ENCODE measurements at places on chromosomes 6 and 20.

- peak; percentile 81 for DNase-seq
Observed at GRCh38 chr6:16319813-16320532, 81.6 kb downstream of the GMPR start.

- DNase-seq: no peak
Observed at GRCh38 chr6:150026976-150027805, 1.9 kb upstream of the RAET1L start.

- no peak for DNase-seq
Observed at GRCh38 chr6:12845224-12846004, 128.8 kb downstream of the PHACTR1 start.

DNA sequence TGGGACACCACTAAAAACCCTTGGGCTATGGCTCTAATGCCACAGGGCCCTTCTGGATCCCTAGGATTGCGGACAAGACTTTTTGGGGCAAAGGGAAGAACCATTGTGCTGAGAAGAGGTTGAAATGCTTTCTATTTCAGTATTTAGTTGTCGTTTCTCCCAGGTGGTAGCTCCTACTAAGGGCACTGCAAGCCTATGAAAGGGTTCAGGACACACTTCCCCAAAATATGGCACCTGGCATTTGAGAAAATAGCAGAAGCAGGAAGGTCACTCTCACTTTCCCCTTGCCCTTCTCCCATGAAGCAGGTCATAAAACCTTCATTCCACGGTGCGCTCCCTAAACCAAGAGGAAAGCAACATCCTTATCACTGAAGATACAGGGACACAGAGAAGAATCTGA is 125.4 kb upstream of the GPR6 start:
- DNase-seq: no peak

DNA sequence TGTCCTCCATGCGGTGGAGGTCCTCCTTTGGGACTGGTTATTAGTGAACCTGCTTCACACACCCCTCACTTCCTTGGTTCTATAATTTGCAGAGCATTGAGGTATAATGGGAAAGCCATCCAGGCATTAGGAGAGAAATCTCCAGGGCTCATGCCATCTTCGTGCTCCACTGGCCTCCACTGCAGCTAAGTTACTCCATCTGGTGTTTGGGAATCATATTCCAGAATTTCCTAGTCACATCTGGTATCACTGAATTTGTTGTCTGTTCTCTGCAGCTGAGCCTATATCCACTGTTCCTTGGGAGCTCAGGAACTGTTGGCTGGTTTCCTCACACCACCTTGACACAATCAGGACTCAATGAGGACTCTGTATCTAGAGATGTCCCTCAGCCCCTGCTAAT is 173.0 kb upstream of the TSHZ2 start:
- no peak for DNase-seq

GRCh38 chr6:100300221-100300736 is 164.4 kb downstream of the SIM1 start:
- DNase-seq: no peak

DNA sequence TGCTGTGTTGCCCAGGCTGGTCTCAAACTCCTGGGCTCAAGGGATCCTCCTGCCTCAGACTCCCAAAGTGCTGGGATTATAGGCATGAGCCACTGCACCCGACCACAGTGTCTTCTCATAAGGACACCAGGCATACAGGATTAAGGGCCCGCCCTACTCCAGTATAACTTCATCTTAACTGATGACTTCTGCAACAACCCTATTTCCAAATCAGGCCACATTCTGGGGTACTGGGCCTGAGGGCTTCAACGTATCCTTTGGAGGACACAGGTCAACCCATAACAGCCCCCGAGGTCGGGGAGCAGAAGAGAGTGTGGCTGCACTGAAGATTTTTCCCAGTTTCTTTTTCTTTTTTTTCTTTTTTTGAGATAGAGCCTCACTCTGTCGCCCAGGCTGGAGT is 39.7 kb downstream of the SUN5 start:
- no peak for DNase-seq

- DNase-seq: no peak
Observed at GRCh38 chr6:34457382-34457741, 8.5 kb upstream of the PACSIN1 start.

- no peak for DNase-seq
Observed at GRCh38 chr6:26411751-26412150, 9.7 kb downstream of the BTN3A1 start.

DNA sequence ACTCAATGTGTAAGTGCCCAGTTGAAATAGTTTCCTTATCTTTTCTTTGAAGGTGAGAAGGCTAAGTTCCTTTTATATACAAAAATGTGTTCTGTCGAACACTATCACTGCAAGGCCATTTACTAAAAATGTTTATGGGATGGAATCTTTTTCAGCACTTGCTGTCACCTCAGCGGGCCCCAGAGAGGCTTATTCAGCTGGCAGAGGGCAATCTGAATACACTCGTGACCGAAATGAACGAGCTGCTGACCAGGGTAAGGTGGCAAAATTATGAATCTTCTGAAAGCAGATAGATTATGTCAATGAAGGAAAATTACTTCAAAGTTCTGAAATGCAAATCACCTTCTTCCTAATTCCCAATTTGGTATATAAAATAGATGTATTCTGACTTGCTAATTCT is 340.2 kb downstream of the ARHGAP18 start:
- peak; percentile 57 for DNase-seq

DNA sequence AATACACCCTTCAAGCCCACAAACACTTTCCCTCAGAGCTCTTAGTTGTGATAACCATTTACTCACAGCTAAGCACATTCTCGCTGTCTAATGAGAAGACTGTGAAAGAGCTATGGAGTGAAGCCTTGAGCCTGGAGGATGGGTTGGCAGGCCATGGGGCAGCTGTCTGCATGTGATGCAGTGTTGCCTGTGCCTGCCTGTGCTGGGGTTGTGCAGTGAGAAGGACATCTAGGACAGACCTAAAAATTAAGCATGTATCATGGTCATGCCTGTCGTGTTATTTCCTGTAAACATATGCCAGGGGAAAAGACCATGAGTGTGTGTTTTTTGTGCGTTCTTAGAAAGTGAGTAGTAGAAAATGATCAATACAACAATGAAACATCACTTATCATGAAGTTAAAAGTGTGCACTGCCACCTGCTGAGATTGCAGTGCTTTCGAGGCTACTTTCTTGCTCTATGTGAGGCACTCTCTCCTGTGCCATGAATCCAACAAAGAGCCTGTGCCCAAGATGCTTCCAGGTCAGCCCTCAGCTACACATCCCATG is 8.1 kb upstream of the ZC3H12D start:
- DNase-seq: no peak

DNA sequence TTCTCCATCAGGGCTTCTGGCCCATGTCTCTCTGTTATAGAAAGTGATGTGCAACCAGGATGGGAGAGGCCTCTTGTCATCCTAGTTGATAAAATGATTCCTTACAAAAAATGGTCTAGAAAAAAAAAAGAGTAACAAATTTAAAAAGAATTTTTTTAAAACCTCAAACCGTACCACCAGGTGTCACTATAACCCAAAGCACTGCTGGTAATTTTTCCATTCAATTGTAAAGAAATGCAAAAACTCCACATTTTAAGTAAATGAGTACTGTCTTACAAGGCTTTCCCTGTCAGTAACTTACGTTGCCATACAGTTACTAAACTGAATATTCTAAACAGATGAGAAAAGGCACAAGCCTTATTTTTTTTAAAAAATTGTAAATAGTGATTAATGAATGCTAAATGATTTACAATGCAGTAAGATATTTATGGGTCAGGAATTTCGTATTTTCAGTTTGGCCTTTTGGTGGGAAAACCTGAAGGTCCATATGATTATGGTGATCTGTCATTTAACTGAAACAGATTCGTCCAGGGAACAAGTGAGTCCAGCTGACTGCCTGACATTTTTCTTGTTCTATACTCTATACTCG is 95.4 kb downstream of the OGFRL1 start:
- no peak for DNase-seq

DNA sequence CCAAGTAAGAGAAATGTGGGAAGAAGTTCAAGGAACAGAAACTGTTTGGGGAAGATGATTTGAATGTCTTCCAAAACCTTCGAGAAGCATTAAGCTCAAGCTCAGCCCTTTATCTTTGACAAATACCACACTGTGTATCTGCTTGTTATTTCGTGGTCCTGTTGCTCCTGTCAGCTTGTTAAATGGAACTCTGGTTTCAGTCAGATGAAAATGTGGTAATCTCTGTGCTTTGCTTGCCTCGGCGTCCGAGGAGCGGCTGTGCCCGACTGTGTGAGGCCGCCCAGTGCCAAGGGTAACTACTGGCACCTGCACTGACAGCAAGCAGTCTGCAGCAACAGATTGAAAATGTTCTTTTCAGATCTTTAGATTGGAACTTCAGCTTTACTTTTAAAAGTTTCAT is 577.9 kb upstream of the FLRT3 start:
- no peak for DNase-seq

DNA sequence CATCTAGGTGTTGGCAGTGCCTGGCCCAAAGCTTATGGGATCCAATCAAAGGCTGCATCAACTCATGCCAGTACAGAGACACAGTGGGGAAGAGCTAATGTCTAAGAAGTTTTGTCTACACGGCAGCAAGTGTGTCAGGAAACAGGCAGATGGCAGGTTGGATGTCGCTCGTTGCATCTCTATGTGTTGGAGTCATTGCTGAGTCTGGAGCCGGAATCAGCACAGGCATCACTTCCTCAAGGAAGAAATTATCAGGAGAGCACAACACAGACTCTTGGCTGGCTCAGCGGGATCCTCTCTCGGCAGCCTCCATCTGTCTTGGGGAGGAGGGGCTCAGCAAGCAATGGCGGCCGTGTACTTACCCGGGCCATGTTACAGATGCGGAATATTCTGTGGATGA is 467.2 kb upstream of the CHD6 start:
- no peak for DNase-seq

GRCh38 chr6:107629548-107630129 is 139.7 kb downstream of the SOBP start:
- DNase-seq: no peak

- no peak for DNase-seq
Observed at GRCh38 chr6:159654483-159655098, 38.5 kb downstream of the SOD2 start.

GRCh38 chr20:25360631-25361286 is 29.9 kb downstream of the ABHD12 start:
- DNase-seq: no peak

DNA sequence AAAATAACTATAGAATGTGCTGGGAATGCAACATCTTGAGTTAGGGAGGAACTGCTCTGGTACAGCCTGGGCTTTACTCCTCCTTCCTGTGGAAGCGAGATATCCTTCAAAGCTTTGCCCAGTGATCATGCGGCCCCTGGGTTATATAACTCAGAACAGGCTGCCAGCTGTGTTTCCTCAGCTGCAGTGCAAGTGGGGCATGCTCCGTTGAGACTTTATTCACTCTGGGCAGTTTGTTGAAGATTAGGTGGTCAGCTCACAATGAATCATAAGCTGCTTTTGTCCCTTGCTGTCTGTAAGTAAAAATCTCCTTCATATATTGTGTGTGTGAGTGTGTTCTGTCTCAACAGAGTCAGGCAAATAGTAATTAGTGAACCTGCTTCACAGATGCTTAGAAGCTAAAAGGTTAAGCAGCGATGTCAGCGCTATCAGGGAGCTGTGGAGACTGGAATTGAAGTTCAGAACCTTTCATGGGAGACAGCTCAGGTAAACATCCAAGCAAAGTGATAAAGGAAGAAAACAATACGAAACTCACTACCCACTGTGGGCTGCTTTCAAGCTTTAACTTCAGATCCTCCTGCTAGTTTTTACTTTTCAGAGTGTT is 688.4 kb downstream of the HTR1B start:
- no peak for DNase-seq

GRCh38 chr20:61440548-61441055 is 188.5 kb downstream of the CDH4 start:
- DNase-seq: no peak

GRCh38 chr6:76697585-76697984 is 625.1 kb upstream of the IMPG1 start:
- DNase-seq: no peak

DNA sequence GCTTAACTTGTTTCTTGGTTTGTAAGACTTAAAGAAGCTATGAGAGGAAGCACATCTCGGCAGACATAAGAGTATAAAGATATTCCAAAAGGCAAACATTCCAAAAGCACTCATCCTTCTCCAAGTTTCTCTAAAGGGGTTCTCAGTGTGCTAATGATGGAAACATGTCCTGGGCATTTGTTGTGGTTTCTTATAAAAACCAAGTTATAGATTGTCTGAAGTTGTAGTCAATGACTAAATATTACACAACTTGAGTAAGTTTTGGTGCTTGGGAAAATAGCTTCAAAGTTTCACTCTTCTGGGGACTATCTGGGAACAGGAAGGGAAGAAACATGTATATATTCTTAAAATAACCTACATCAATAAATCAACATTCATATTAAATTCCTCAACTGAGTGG is 128.3 kb upstream of the TBX18 start:
- no peak for DNase-seq

DNA sequence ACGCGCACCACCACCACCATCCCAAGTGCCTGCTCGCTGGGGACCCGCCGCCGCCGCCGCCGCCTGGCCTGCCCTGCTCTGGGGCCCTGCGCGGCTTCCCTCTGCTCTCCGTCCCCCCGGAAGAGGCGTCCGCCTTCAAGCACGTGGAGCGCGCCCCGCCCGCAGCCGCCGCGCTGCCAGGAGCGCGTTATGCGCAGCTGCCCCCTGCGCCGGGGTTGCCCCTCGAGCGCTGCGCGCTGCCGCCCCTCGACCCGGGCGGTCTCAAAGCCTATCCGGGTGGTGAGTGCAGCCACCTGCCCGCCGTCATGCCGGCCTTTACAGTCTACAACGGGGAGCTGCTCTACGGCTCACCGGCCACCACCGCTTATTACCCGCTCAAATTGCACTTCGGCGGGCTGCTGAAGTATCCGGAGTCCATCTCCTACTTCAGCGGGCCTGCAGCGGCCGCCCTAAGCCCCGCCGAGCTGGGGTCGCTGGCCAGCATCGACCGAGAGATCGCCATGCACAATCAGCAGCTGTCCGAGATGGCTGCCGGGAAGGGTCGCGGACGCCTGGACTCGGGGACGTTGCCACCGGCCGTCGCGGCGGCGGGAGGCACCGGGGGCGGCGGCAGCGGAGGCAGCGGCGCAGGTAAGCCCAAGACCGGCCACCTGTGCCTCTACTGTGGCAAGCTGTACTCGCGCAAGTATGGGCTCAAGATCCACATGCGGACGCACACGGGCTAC is 7.2 kb downstream of the PRDM13 start:
- peak; percentile 41 for DNase-seq

GRCh38 chr20:41371371-41371770 is 4.8 kb upstream of the EMILIN3 start:
- no peak for DNase-seq

DNA sequence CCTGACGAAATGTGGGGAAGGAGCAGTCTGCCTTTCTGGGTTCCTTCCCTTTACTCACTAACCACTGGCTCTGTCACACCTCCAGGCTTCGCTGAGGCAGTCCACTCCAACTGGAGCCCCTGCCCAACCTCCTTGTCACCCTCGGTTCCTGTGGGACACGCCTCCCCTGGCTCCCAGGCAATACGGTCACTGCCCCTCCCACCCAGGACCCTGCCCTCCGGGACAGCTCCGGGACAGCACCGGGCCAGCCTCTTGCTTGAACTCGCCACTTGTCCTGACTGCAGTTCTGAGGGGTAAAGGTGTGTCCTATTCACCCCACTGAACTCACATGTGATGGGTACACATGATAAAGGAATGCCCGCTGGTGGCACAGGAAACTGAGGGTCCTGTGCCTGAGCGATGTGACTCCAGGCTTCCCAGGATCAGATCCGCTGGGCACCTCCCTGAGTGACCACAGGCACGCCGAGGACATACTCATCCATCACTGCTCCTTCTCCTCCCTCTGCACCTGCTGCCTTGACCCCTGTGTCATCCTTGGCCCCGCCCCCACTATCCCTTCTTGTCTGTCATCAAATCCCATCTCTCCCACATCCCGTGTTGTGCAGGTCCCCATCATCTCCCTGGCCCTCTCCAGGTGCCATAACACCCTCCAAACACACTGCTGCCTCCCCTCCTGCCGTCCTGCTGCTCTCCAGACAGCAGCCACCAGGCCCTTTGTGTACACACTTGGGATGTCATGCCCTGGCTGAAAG is 7.9 kb downstream of the SDCBP2 start:
- no peak for DNase-seq

Data from right cardiac atrium (tissue), 5 donors.